Fibroblast of skin of abdomen (primary cell): ENCODE measurements at places on chromosomes 4 and X.

DNA sequence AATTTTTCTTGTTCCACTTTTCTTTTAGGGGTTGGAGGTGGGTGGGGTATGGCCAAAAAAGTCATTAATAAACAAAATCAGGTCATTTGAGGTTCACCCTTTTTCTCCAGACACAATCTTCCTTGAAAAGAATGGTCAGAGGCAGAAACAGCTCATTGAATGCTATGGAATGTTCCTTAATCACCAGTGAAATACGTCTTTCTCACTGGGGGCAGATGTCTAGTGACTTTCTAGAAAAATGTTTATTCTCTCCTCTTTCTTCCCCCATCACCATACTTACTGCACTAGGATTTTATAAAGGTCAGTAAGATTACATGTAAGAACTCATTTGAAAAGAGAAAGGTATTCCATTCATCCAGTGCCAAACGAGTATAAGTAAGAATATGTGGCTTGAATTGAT is 44.5 kb downstream of the MGST2 start:
- DNase-seq, result no peak

GRCh38 chr4:38489011-38489861 is 174.8 kb upstream of the KLF3 start:
- DNase-seq, result peak; percentile 21

DNA sequence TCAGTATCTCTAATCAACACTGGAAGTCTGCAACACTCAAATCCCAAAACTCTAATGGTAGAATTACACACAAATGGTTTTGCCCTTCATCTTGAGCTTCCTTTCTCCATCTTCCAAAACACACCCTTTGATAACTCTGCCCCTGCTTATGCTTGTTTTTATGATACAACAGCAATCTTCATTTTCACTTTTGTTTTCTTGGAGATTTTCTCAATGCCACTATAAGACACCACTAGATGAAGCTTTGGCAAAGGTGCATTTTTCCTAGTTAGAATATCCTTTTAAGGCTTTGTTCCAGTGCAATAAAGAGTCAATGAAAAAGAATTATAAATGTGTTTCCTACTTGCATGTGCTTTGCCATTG is 472.4 kb upstream of the NWD2 start:
- DNase-seq, result no peak

- peak; percentile 81 for DNase-seq
These were observed 66.2 kb downstream of the IRF2 start for GRCh38 chr4:184408021-184408683.

- DNase-seq, result peak; percentile 57
These were observed 55.0 kb upstream of the PRDM5 start for GRCh38 chr4:120977435-120977997.

DNA sequence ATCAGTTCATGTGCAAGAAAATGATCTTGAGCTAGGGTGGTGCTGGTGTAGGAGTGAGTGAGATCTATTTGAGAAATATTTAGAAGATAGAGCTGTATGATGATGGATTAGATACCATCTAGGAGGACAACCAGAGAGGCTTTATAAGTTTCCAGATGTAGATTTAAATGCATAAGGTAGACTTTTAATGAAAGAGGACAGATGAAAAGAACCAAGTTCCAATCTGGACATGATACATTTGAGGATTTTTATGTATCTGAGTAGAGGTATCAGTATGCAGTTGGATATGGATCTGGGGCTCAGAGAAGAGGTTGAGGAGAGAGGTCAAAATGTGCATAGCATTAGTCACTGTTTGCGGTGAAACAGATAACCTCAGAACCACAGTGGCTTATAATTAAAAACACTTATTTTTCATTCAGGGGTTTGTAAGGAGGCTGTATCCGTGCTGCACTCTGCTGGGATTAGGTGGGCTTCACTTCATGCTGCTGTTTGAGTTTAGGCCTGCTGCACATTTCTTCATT is 348.7 kb downstream of the BMPR1B start:
- DNase-seq, result peak; percentile 82

- peak; percentile 62 for DNase-seq
These were observed at the start of gene SH3D19 for GRCh38 chr4:151325111-151325948. Gene SH3D19, minus strand, starts transcription at chr4:151325605. Its CDS starts 253 bp downstream, at chr4:151325352.

- DNase-seq, result peak; percentile 84
These were observed 179.5 kb downstream of the CEP135 start for GRCh38 chr4:56128213-56128612.
